ENCODE measurements at places on chromosomes 2 and 18.

DNA sequence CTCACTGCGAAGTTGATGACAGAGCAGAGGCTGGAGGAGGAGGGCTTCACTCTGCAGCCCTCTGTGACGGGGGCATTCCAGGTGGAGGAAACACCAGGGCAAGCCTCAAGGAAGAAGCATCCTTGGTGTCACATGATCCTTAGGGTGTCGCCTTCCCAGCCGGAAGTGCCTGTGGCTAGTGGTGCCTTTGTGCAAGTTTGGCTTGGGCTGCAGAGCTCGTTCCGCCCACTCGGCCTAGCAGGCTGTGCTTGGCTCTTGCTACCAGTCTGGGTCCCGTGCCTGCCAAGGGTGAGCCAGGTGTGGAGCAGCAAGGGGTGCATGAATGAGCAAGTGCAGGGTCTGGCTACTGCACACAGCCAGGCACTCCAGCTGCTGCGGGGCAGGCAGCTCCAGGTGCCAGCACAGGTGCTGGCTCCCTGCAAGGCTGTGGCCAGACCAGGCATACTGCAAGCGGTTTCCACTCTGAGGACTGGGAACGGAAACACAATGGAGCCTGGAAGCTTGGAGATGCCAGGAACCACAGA, 325.3 kb upstream of the SMIM21 start:
- no peak for DNase-seq

GRCh38 chr18:10286580-10287150, 167.8 kb upstream of the APCDD1 start:
- DNase-seq, result no peak

DNA sequence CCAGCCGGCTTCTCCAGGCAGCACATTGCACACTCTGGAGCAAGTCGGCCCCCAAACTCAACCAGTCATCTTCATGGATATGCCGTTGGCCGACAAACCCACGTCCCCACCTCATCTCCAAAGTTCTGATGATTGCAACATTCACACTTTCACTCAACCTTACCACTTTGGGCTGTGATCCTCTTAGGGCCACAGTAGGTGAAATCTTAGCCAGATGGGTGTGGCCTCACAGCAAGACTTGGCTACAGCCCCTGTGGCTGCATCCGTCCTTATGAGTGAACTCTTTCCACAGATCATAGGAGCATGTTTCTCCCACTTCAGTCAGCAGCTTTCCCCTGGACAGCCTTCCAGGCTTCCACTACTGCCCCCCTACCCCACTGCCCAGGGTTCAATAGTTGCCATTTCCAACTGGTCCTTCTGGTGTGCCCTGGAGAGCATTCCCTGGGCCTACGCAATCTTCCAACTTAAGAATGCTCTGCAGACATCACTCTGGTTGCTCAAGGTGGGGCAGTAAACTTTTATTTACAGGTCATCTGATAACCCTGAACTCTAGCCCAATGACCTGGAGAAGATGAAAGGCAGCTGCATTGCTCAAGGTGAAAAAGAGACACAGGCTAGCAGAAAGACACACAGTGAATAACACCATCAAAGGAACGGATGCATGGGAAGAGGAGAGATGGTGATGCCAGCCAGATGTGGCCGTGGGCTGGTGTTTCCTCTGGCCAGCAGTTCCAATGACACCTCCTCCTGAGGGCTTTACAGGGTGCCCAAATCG, 34.5 kb downstream of the ARL4C start:
- DNase-seq, result no peak

- DNase-seq, result peak; percentile 97
Observed at GRCh38 chr2:45964223-45964841, 312.9 kb downstream of the PRKCE start.

GRCh38 chr2:12538138-12538694, 178.5 kb upstream of the TRIB2 start:
- DNase-seq, result no peak

GRCh38 chr2:120660771-120661459, 74.8 kb upstream of the GLI2 start:
- no peak for DNase-seq

DNA sequence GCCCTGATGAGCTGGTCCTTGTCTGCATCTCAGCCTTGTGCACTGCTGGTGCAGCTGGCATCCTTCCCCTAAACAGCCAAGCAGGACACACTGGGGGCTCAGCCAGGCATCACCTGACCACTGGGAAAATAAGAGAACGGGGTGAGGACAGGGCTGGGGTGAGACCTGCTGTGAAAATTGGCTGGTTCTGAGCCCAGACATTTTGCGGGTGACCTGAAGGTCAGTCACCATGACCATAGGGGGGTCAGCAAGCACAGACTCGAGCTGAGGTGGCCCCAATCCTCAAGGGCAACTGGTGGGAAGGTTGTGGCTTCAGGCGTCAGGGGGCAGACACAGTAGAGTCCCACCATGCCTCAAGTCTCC, 144.9 kb upstream of the TWIST2 start:
- DNase-seq, result no peak
